ENCODE measurements at places on chromosomes 12 and 14. TPM values are rescaled to one million over a fixed set of nuclear protein-coding genes. Genes with fewer than 3 reads are reported as not detected.
A peak's percentile ranks its signal among the peaks of the same experiment; 100 is the strongest.

The SLC17A8 gene
- not detected for total RNA-seq

GRCh38 chr12:123713398-123713797, 1.2 kb downstream of the ATP6V0A2 start:
- no peak for DNase-seq

DNA sequence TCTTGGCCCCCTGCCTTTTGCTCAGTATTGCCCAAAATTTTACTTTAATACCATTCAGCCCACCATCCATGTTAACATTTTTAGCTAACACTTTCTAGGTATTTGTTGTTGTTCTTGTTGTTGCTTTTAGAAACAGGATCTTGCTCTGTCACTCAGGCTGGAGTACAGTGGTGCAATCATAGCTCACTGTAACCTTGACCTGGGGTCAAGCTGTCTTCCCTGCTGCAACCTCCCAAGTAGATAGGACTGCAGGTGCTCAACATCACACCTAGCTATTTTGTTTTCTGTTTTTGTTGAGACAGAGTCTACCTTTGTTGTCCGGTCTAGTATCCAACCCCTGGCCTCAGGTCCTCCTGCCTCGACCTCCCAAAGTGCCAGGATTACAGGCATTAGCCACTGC, 4.0 kb downstream of the MIPOL1 start:
- DNase-seq = no peak

DNA sequence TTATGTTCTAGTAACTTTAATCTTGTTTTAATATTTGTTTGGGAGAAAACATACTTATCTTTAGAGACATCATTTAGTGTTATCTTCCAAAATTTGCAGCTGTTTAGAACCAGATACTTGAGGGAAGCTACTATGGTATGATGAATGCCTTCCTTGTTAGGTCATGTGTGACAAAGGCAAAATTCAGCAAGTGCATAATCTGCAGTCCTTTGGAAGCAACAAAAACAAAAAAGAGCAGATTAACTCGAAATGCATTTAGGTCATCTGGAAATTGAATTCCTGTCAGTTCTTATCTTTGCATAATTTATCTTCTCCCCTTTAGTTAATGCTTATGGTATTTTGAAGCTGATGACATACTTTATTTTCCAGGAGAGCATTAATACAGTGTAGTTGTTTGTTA, 3.5 kb downstream of the FBXO34 start:
- no peak for DNase-seq

DNA sequence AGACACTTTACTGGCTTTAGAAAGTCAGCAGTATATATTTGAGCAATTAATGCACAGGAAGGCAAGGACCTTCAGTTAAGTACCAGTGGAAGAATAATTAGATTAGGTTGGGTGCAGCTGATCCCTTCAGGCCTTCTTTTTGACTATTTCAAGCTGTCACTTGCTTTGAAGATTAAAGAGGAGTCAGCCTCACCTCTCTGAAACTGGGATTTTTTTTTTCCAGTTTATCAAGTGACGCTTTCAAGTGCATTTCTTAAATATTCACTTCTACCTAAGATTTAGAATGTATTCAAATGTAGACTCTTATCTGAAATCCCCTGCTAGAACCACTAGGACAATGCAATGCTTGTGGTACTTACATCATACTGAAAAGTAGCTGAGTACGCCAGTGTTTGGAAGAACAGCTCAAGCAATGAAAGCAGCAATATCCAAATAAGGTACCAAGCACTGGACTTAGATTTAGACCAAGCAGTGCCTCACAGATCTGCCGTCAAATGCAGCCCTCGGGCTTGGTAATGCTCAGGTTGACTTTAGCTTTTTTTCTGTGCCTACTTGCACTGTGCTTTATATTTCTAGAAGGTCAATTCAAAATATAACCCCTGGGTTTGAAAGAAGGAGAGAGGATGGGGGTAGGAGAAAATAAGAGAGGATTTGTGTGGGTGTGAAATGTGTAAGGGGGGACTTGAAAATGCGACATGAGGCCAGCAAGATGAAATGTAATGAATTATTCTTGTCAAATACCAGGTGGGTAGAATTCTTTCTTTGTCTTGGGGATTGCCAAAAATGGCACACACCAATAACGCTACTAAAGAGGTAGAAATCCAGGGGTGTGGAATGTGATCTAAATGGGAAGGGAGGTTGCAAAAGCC, 3.7 kb upstream of the FERMT2 start:
- no peak for DNase-seq

The TMEM179 gene
- total RNA-seq = not detected

The TMEM19 gene
- 16.5 TPM for total RNA-seq

DNA sequence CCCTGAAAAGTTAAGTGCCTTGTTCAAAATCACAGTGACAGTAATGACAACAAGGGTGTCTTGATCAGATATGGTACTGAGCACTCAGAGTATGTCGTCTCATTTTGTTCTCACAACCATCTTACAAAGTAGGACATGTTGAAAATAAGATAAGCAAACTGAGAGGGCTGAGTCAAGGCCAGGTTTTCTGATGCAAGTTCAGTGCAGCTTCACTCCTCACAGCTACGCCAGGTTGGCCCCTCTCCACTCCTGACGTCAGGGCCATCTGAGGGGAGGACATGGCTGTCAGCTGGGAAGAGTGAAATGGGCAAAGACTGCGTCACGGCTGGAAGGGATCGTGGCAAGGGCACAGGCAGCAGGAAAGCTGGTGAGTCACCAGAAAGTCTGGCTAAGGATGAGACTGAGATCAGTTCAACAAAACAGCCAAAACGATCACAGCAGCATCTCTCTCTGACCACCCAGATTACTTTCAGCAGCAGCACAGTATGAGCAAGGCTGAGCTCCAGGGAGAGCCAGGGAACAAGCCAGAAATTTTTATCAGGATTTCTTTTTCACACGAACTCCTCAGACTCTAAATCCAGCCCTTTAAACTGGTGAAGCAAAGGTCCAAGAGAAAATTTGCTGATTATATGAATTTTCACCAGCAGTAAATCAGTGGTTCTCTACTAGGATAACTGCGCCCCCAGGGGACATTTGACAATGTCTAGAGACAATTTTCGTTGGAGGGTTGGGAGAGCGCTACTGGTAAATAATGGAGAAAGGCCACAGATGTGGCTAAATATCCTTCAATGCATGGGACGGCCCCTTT, 297.9 kb upstream of the AMIGO2 start:
- DNase-seq = no peak

GRCh38 chr14:70744641-70745040, 64.7 kb downstream of the MAP3K9 start:
- no peak for DNase-seq

The MRPL42 gene
- total RNA-seq = 47.9 TPM

The SLC2A14 gene
- total RNA-seq = 0.38 TPM

DNA sequence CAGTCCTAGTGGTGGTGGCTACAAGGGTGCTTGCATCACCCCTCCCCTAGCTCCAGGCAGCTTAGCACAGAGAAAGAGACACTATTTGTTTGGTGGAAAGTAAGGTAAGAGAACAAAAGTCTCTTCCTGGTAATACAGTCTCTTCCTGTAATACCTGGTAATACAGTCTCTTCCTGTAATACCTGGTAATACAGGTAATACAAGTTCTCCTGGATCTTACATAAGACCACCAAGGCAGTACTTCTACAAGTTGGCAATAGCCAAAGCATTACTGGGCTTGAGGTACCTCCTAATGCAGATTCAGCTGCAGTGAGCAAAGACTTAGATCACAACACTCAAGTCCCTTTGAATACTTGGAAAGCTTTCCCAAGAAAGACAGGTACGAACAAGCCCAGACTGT, 77.0 kb downstream of the CATSPERB start:
- DNase-seq = no peak

DNA sequence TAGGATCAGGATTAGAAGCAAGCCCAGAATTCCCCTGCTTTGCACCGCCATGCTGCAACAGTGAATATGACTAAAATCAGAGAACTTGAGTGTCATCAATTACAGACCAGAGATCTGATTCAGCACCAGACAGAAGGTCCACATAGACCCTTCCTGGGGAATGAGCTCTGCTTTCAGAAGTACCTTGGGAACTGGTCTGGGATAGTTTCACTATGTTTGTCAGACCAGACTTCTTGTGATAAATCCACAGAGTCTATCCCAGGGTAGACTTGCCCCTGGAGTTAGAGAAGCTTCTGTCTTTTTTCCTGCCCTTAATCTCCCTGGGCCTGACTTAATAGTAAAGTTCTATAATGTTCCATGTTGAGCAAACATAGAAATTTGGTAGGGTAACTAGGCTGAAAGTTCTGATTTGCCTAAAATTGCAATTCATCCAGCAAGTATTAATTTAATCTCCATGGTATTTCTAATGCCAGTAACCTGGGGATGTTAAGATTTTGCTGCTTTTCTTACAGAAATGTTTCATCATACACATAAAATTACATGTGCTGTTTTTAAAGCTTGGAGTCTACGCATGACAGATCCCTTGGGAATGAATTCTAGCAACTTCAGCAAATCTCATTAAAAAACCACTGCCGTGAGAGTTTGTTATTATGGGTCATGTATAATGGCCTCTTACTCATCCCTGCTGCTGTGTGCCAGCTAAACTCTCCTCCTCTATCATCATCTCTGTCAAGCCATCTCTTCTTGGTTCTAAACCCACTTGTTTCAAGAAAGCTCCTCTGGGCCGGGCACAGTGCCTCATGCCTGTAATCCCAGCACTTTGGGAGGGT, 61.3 kb upstream of the METAP2 start:
- no peak for DNase-seq

GRCh38 chr12:114821570-114821969, 137.6 kb upstream of the TBX3 start:
- DNase-seq = no peak

The GDF11 gene
- total RNA-seq = 10.9 TPM

- DNase-seq = no peak
These were observed 38.1 kb downstream of the GCH1 start for GRCh38 chr14:54864526-54864925.

GRCh38 chr12:67816269-67816668, 167.7 kb downstream of the DYRK2 start:
- DNase-seq = no peak

The LPAR5 gene
- 15.8 TPM for total RNA-seq

DNA sequence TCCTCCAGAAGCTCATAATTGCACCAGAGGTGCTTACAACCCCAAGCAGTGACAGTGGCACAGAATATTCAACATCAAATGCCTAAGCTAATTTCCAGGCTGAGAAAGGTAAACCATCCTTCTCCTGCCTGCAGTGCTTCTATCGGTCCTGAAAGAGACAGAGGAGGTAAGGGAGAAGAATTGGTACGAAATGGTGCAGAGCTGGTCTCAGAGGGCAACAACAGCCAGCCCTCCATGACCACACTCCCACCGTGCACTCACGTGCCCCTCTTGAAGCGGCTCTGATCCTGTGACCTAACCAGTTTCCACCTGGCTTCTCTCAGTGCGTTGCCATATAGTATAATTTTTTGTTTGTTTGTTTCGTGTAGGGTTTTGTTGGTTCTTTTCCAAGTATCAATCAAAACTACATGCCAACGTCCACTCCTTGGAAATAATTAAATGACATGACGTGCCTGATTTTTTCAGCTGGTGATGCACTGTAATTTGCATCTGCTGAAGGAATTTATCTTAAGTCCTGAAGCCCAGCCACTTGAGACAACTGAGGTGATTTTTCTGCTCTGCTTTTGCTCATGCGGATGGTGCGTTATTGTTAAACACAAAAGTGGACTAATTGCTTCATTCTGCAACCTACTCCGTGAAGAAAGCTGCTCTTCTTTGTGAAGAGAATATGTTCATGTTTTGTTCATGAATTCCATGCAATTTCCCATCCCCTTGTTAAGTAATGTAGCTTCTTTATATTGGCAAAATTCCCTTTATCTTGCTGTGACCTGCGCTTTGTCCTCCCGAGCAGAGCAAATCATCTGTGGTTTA, 1.3 kb upstream of the ATP2A2 start:
- no peak for DNase-seq

- DNase-seq = peak; percentile 67
These were observed 1.5 kb downstream of the CHD4 start for GRCh38 chr12:6605421-6606330.

DNA sequence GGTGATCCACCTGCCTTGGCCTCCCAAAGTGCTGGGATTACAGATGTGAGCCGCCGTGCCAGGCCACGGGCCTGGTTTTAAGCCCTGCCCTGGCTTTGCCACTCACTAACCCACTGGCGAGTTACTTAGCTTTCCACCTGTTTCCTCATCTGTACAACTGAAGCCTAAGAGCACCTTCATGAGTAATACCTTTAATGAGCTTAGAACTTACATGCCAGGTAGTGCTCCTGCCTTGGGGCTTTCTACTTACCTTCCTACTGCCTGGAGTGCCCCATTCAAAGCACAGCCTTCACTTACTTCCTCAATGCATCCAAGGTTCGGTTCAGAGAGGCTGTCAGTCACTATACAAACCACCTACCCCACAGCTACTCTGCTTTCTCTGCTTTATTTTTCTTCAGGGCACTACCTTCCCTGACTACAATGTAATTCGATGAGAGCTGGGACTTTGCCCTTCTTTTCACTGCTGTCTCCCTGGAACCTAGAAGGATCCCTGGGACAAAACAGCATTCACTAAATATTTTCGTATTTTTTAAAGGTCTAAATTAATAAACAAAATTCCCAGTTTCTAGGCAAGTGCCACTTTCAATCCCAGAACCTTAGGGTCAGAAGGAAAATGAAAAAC, 13.8 kb downstream of the ZCCHC8 start:
- DNase-seq = no peak

- DNase-seq = no peak
These were observed 155.7 kb upstream of the PDZRN4 start for GRCh38 chr12:41032386-41032785.

DNA sequence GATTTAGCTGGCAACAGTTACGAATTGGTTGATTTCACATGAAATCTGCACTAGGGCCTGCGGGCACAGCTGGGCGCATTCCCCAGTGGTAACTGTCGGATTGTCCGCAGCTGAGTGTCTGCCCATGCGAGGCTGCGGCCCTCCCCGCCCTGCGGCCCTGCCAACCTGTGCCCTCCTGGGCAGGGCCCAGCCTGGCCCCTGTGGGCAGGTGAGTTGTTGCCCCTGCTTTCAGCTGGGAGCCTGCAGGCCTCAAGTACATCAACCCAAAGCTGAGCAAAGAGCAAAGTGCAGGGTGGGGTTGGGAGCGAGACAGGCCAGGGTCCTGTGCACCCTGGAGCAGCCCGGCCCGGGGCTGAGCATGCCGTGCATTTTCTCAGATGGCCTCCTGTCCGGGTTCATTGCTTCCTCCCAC, 89.1 kb downstream of the ADGRD1 start:
- DNase-seq = no peak

GRCh38 chr14:99945732-99946651, 119.2 kb upstream of the EVL start:
- DNase-seq = no peak

GRCh38 chr14:92965281-92965680, 42.3 kb downstream of the CHGA start:
- DNase-seq = no peak

GRCh38 chr14:51939755-51940301, 49.5 kb upstream of the RTRAF start:
- no peak for DNase-seq
